Central memory CD4-positive, alpha-beta T cell (primary cell): ENCODE measurements at places on chromosomes 7 and 10.

GRCh38 chr10:6704896-6705295 lies 124.8 kb upstream of the PRKCQ start:
- no peak for DNase-seq

GRCh38 chr10:62249957-62250356 lies 18.7 kb downstream of the RTKN2 start:
- no peak for DNase-seq

GRCh38 chr10:73263693-73264347 lies 11.4 kb upstream of the MRPS16 start:
- DNase-seq: no peak

- no peak for DNase-seq
These were observed 1.9 kb downstream of the DHX32 start for GRCh38 chr10:125878957-125879835.

DNA sequence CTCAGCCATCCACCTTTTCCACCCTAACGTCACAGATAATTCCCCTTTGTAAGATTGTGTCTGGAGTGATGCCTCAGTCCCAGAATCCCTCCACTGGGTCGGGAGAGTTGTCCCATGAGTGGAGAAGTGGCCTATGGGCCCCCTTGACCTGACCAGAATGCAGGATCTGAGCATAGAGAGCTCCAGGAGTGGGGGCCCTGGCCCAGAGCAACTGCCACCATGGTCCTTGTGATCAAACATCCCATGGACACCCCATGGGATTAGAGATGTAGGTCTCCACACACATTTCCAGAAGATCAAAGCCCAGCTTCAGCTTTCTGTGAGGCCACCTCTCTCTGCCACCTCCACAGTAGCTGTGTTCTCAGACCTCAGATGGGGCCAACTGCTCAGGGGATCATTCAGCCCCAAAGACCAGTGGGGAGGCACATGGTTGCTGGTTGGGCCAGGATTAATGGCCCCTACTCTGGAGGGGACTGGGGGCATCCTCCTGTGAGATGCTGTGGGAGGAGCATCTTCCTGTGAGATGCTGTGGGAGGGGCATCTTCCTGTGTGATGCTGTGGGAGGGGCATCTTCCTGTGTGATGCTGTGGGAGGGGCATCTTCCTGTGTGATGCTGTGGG lies 28.5 kb upstream of the DPYSL4 start:
- peak; percentile 72 for DNase-seq

- no peak for DNase-seq
These were observed 3.6 kb downstream of the BAZ1B start for GRCh38 chr7:73518470-73518869.

GRCh38 chr7:156001496-156002260 lies 189.4 kb upstream of the SHH start:
- no peak for DNase-seq

- no peak for DNase-seq
These were observed 10.8 kb upstream of the CPA5 start for GRCh38 chr7:130333832-130334231.

DNA sequence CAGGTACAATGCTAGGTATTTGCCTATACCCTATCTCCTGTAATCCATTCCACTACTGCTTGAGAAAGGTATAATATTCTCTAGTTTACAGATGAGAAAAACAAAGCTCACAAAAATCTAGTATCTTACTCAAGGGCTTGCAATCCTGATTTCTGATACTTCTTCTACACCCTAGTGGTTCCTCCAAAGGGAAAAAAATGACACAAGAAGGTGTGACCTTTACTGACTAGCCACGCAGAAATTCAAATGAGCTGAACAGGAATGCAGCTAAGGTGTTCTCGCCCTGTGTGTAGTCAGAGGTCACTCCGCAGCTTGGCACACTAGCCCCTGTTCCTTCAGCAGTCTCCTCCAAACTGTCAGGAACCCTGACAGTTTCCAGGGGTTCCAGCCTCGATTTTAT lies 59.5 kb upstream of the TM9SF3 start:
- no peak for DNase-seq

DNA sequence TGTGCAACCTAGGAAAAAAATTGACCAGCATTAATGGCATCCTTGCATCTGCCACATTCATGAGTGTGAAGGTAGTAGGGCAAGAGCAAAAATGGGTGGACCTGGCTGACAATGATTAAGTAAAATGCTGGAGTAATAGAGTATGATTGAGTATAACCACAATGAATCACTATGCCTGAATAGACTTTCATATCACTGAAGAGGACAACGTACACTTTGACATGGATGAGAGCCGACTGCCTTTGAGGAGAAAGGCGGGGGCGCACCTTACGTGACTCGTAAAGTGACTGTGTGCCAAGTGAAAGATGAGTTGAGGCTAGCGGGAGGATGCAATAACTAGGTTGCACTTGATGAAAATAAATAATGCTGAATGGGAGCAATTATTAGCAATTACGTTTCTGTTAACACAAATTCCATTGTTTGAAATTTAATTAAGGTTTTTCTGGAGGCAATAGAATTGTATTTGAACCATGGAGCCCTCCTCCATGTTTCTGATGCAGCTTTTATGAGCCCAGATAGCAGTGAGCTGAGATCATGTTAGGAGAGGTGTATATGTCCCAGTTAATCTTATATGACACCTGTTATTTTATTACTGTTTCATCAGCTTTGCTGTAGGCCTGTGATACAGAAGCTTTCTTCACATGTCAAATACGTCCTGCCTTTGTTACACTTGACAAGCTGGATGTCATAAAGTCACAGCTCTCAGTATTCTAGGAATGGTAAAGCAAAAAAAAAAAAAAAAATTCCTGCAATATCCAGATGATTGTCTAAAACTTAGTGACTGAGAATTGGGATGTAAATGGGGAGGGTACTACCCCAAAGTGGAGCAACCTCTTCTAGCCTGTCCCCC lies 596.5 kb downstream of the NXPH1 start:
- no peak for DNase-seq

DNA sequence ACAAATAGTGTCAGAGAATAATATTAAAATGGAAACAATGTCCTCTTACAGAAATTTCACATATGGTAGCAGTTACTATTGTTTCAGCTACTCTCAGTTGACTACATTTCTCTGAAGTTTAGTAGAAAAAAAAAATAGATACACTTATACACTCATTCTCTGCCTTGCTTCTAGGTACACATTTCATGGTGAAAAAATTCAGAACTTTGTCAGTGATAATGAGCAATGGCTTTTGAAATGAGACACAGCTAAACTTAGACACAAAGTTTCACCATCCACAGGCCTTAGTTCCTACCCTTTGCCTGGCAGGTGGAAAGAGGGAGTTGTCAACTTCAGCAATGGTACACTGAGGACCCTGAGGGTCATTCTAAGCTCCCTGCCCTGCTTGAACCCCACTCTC lies 69.2 kb downstream of the CPVL start:
- DNase-seq: no peak

GRCh38 chr7:131302876-131303707 lies 24.6 kb upstream of the MKLN1 start:
- peak; percentile 23 for DNase-seq

DNA sequence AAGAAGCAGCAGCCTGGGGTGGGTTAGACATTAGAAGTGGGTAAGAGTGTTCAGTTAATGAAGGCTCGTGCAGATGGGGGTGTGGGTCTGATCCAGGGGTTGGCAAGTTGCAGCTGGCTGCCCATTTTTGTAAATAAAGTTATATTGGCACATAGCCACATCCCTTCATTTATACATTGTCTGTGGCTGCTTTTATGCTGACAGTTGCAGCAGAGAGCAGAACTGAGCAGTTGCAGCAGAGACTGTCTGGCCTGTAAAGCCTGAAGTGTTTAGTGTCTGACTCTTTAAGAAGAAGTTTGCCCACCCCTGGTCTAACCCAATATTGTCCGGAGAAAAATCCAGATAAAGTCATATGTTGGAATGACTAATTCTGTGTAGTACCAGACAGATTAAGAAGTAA lies 38.1 kb downstream of the GLRX3 start:
- no peak for DNase-seq

- no peak for DNase-seq
These were observed 23.6 kb upstream of the PWWP2B start for GRCh38 chr10:132373241-132373955.

GRCh38 chr7:37786741-37787569 lies 61.4 kb upstream of the NME8 start:
- no peak for DNase-seq

GRCh38 chr7:130793855-130794618 lies 60.0 kb upstream of the KLF14 start:
- DNase-seq: no peak

DNA sequence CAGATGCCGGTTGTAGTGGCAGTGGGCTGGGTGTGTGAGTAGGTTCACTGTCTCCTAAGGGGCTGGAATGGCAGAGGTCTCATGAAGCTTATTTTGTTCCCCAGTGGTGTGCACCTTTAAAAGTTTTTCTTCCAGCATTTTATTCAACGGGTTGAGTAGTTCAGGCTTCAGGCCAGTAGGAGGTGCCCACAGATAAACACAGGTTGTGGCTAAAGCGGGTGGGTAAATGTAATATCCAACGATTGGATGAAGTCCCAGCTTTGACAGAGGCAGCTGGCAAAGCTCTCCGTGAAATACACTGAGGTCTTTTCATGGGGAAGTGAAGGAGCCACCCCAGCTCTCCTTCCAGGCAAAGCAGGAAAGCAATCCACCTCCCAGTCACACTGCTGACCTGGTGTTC lies 339.8 kb upstream of the LRRTM3 start:
- no peak for DNase-seq

DNA sequence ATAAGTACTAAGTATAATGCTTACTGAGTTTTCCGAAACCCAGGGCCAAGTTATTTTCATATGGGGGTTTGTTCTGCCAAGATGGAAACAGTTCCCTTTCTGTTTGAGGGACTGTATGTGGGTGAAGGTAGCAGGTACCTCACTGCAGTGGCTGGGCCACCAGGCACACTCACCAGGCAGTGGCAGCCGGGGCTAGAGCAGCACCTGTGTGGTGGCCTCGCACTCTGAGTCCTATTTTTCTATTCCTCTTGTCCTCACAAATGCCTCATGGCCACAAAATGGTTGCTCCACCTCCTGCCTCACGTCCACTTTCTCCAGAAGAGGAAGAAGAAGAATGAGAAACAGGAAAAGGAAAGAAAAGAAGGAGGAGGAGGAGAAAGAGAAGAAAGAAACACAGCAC lies 167.3 kb upstream of the SHH start:
- DNase-seq: no peak

- no peak for DNase-seq
These were observed 23.6 kb downstream of the NEUROD6 start for GRCh38 chr7:31316876-31317275.
